ENCODE measurements at places on chromosomes 2 and 18. TPM values are rescaled to one million over a fixed set of nuclear protein-coding genes. Genes with fewer than 3 reads are reported as not detected.

DNA sequence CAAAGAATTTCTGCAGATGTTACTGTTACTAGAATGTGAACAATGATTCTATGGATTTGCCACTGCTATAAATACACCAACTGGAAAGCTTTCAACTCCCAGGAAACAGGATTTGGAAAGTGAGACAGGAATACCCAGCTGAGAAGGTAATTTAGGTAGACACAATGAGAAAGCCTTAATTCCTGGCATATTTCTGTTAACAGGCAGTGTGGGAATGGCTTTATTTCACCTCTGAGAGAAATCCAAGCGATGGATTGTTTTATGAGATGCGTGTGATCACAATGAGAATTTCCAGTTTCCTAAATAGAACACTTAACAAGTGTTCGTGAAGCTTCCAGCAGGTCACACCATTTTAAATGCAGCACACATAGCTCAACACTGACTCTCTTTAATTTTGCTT, 133.0 kb downstream of the SLC8A1 start:
- DNase-seq = no peak

- peak; percentile 63 for DNase-seq
These were observed 536.9 kb downstream of the TMX3 start for GRCh38 chr18:68177807-68178702.

- DNase-seq = no peak
These were observed 17.1 kb downstream of the CCDC68 start for GRCh38 chr18:54942144-54942543.

DNA sequence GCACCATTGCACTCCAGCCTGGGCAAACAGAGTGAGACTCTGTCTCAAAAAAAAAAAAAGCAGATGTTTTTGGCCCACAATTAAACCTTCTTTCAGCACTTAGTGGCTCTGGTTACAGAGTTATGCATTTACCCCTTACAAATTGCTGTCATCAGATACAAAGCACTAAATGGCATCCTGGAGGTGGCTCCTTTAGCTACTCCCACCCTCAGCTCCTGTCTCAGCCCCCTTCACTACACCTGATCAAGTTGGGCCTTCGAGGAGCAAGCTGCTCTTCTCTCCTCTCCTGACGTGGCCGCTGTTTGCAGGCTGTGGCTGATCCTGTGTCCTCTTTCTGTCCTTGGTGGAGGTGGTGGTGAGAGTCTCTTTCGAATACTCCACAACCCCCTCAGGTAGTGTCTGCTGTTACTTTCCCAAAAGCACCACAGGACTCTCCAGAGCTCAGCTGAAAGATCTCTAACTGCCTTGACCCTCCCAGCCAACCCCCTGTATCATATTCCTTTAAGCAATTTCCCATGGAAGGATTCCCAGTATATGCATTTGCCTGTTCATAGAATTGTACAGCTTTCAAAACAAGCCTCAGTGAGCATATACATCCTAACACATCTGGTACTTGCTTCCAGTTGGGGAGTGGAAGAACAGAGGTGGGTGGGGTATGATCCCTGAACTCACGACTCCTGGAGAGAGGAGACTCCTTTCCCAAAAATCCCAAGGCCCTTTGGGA, 285.9 kb downstream of the CLIP4 start:
- no peak for DNase-seq

- no peak for DNase-seq
These were observed 41.4 kb upstream of the TRIB2 start for GRCh38 chr2:12675352-12675795.

GRCh38 chr18:9614401-9615279, at the start of gene PPP4R1:
PPP4R1 (minus strand) TSS chr18:9614559; CDS start chr18:9614484, 75 bp downstream.
- peak; percentile 80 for DNase-seq

DNA sequence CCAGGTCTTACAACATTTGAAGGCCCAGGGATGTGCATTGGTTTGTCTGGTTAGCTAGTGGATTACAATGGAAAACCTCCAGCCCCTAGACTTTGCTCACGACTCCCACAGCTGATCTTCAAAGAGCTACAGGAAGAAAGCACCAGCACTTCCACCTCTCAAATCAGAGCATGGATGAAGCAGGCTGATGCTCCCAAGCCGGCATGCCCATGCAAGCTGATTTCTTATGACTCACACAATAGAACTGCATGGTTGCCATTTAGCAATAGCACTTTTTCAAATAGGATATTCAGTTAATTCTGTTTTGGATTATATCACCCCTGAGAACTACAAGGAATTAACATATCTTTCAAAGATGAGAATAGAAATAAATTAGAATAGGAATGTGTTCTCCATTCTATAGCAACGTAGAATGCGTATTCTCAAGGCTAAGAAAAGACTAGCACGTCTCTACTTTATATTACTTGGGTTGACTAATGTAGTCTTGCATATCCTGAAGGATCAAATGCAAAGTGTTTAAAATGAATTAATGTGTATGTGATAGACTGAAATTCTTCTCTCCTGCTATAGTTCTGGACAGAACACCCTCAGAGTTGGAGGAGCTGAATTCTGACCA, 292.4 kb downstream of the TRIB2 start:
- DNase-seq = no peak

GRCh38 chr2:227834916-227835650, 21.4 kb downstream of the CCL20 start:
- DNase-seq = no peak

- no peak for DNase-seq
These were observed 467.5 kb downstream of the FBXO15 start for GRCh38 chr18:73679941-73680712.

DNA sequence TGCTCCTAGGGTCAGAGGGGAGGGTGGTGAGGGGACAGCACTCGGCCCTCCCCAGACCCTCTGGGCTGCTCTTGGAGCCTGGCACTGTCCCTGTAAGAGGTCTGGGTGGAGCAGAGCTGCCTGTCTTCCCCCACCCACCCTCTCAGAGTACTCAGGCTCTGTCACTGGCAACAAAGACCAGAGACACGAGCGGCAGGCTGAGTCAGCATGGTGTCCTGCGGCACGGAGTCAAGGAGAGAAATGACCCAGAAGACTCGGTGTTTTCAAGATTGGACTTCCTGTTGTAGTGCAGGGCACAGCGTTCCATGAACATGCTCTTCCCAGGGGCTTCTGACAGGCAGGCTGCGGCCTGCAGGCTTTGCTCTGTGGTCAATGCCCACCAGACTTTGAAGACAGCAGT, 19.9 kb downstream of the SIGLEC15 start:
- no peak for DNase-seq

DNA sequence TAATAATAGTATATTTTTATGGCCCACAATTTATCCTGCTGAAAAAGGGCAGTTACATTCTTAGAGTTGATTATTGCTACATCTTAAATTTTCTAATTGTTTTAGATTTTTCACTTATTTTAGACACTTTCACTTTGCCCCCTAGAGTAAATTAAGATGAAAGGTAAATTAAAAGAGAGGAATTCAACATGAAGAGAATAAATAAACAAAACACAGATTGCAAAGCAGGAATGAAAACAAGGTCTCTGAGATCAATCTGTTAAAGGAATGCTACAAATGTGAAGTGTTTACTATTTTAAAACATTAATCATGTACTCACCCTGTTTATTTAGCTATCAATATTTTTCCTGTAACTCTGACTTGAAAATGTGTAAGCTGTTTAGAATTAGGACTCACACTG, 113.5 kb upstream of the ETAA1 start:
- DNase-seq = no peak

DNA sequence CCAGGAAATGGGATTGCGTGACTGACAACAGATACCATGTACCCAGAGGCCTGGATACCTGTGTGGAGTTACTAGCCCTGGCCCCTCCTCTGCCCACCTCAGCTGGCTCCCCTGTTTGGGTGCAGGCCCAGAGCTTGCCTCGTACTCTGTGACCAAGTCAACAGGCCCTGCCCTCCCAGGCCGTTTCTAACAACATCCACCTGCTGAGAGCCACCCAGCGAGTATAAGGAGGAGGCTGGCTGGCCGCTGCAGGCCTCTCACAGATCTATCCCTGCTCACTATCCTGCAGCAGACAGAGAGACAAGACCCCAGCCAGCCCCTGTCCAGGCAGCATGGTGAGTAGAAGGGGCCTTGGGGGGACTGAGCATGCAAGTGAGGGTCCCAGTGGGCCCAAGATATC, 12.5 kb upstream of the TUBA4A start:
- no peak for DNase-seq

DNA sequence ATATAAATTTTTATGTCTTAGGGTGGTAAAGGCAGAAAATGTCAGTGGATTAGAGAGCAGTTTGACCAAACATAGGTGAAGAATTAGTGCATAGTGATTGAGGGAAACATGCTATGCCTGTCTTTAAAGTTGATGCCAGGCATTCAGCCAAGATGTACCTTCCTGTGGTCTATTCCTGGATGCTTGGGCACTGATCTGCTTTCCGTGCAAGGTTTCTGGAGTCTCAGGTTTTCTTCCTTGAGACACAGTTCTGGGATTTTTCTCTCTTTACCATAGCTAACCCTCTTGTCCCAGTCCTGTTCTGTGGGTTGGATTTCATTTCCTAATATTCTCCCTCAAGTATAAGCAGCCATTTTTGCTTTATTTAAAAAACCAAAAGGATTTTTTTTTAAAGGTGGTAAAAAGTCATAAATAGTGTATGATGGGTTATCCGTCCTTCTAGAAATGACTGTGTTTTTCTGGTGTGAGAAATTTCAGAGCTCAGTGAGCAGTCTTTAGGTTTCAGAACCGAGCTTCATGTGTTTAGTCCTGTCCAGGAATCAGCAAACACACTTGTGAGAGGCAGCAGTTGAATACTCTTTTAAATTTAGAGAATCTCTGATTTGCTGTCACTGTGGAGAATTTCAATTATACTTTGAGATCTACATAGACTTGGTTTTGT, 43.0 kb upstream of the CYBRD1 start:
- no peak for DNase-seq

GRCh38 chr2:5562426-5562825, 129.8 kb upstream of the SOX11 start:
- DNase-seq = no peak

DNA sequence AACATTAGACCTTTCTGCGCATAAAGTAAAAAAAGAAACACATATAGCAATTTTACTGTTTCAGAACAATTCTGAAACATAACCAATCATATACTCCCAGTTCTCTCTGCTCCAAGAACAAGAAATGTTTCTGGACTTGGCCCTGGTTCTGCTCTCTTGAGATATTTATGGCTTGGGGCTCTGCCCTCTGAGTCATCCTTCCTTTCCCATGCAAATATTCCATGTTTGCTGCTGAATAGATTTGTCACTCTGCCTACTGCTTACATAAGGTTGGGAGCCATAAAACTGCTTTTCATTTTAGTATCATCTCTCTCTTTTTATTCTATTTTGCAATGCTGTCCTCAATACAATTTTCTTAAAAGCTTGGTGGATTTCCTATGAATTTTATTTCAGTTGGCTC, 499.6 kb upstream of the ACVR2A start:
- DNase-seq = no peak

DNA sequence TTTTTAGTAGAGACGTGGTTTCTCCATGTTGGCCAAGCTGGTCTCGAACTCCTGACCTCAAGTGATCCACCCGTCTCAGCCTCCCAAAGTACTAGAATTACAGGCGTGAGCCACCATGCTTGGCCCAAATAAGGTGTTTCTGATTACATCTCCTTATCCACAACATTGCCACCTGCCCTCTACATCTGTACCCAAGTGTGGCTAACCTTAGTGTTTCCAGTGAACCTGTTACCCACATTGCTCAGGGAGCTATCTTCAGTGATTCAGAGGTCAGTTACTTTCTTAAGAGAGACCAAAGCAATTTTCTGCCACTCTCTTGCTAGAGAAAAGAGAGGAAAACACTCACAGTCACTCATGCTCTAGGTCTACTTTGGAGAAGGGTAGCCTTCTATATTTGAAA, 115.0 kb upstream of the SLC39A10 start:
- DNase-seq = no peak

GRCh38 chr2:101969723-101970122, 22.0 kb upstream of the IL1R2 start:
- DNase-seq = no peak

DNA sequence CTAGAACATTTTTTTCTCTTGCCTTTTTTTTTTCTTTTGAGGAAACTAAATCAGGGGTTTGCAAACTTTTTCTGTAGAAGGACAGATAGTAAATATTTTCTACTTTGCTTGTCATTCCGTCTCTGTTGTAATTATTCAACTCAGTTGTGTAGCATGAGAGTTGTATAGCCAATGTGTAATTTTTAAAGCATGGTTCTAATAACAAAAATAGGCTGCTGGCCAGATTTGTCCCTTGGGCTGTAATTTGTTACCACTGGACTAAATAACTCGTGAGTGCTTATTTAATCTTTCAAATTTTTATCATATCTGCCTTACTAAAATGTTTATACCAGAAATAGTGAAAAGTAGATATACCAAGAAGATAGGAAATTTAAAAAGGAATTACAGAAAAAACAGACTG, 43.0 kb downstream of the CCDC148 start:
- no peak for DNase-seq

GRCh38 chr18:66558773-66559172, 45.1 kb downstream of the CDH19 start:
- DNase-seq = no peak

GRCh38 chr18:49371786-49372185, 88.7 kb downstream of the DYM start:
- DNase-seq = no peak

- DNase-seq = no peak
These were observed 265.7 kb upstream of the NT5C1B start for GRCh38 chr2:18855027-18855426.

DNA sequence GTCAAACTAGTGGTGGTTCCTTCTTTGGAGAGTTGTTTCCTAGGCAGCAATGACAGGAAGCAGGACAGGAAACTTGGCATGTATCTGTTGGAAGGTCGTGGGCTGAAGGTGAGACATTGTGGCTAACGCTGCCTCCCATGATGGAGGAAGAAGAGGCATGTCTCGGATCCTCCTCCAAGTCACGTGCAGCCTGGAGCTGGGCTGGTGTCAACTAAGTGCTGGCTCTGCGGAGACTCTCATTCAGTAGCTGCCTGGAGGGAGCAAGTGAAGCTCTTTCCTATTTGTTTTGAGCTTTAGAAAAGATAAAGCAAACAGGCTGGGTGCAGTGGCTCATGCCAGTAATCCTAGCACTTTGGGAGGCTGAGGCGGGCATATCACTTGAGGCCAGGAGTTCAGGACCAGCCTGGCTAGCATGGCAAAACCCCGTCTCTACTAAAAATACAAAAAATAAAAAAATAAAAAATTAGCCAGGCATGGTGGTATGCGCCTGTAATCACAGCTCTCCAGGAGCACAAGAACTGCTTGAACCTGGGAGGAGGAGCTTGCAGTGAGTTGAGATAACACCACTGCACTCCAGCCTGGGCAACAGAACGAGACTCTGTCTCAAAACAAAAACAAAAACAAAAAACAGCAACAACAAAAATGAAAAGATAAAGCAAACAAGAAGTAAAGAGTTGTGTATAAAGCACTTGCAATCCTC, 28.2 kb upstream of the INO80C start:
- DNase-seq = no peak

Gene ZNF385B
- total RNA-seq = 0.83 TPM

Gene SYT4
- total RNA-seq = not detected

Gene VSNL1
- total RNA-seq = 0.39 TPM

Gene TDRD15
- total RNA-seq = 0.10 TPM

Gene SKOR2
- not detected for total RNA-seq

Gene CD302
- 25.2 TPM for total RNA-seq

Gene HOXD4
- total RNA-seq = 22.4 TPM

Gene NOL4
- 10.5 TPM for total RNA-seq

Gene C2orf66
- total RNA-seq = 1.0 TPM

Gene ERBB4
- total RNA-seq = 10.2 TPM

Gene PSMA8
- total RNA-seq = not detected

Gene NBEAL1
- total RNA-seq = 71.7 TPM
